ENCODE measurements at places on chromosomes 7 and 10.
A peak's percentile ranks its signal among the peaks of the same experiment; 100 is the strongest.

DNA sequence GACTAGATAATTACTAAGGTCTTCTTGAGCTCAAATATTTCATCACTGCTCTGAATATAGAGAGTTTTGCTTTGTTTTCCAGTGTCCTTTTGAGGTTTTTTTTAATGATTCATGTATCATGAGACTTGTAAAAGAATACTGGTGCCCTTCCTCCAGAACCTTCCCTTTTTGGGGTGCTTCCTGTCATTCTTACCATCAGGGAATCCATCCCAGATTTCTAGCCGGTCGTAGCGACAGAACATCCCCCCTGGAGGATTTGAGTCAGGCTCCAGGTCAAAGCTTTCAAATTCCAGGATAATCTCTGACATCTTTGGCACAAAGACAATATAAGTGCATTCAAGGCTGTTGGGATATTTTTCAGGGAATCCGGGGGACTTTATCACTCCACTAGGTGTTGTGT, 71.0 kb downstream of the NRP1 start:
- DNase-seq = no peak

GRCh38 chr10:129879655-129880054, 84.4 kb downstream of the EBF3 start:
- no peak for DNase-seq

DNA sequence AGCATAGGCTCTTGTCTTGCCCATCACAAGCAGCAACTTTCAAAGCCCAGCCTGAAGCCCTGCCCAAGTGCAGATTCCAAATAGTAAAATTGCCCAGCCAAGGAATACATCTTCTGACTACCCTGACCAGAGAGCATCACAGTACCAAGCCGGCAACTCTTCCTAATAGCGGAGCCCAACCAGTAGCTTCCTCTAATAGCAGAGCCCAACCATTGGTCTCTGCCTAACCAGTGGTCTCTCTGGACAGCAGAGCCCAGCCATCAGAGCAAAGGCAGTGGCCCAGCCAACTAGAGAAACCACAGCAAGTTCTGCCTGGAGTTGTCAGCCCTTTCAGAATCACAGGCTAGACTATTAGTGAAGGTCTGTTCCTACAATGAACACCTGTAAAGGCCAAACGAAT, 285.6 kb downstream of the HGF start:
- no peak for DNase-seq

DNA sequence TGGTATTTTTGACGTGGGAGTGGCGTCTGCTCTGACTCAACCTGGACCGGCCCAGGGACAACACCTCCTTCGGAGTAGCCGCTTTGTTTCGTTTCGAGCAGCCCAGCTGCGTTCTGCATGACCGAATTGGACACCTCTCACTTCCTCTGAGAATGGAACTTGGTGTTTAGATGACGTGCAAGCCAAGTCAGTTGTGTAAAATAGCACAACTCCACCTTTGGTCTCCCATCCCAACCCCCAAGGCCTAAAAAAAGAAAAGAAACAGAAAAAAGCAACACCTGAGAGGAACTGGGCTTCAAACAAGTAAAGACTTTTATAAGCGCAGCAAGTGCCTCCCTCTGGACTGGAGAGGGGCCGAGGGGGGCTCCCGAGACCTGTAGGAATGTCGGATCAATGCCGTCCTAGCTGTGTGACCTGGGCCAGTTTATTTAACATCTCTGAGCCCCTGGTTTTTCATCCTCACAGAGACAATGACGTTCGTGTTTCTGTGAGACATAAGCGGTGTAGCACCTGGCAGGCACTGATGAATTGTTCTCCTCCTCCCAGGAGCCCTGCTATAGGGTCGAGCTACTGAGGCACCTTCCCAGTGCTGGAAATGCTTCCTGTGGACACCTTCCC, 52.0 kb upstream of the SMNDC1 start:
- DNase-seq = peak; percentile 60

DNA sequence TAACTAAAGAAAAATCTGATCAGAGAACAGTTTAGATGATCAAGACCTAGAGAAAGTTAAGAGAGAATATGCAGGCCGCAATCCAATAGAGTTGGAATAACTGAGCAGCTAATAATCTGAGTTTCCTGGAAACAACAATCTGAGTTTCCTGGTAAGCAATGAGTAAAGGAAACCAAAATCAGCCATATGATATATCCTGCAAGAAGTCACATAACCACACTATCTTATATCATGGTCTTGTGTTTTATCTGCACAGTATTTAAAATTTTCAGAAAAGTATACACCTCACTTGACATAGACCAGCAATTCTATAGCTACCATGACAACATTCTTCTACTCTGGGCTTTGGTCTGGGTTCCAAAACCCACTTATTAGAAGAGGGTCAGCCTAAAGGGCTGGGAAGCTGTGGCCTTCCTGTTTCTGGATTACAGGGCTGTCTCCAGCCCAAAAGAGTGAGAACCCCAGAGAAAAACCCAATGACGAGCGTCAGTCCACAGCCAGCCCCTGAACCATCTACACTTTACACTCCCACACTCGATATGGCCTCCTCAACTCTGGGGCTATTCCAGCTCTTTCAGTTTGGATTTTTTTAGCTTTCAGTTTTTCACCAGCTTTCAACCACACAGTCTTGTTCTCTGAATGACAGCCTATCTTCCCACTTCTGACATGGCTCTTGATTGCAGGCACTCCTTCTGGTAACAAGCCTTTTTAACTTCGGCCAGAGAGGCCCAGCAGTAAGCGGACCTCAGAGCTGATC, 110.4 kb downstream of the GLI3 start:
- DNase-seq = no peak

DNA sequence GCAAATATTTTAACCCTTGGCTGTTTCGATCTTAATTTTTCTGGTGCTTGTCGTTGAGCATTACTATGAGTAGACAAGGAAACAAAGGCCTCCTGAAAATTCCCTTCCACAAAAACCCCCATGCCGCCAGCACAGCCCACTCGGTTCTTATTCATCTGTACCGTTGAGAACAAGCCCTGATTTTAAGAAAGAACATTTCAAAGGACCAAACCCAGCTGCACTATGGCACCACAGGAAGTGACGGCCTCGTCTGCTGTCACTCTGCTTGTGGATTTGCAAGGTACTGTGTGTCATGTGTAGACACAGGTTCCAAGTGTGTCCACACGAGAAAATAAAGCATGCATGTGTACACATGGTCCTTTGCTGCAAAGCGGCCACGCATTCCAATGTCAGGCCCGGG, 285.2 kb downstream of the DNAJB6 start:
- peak; percentile 36 for DNase-seq

GRCh38 chr7:87344446-87344845, 1.0 kb upstream of the CROT start:
- DNase-seq = no peak

- DNase-seq = no peak
Measured at GRCh38 chr10:16274911-16275310, 161.9 kb upstream of the PTER start.

- no peak for DNase-seq
Measured at GRCh38 chr10:35027567-35027966, 62.6 kb downstream of the CUL2 start.

GRCh38 chr7:128869944-128870285, 7.3 kb downstream of the ATP6V1F start:
- DNase-seq = no peak

- no peak for DNase-seq
Measured at GRCh38 chr7:130492523-130493274, 814 bp downstream of the MEST start.

GRCh38 chr10:68826764-68827591, at the start of gene STOX1:
Gene STOX1 (plus strand): TSS chr10:68827531. CDS start chr10:68827624, 93 bp downstream.
- peak; percentile 10 for DNase-seq

DNA sequence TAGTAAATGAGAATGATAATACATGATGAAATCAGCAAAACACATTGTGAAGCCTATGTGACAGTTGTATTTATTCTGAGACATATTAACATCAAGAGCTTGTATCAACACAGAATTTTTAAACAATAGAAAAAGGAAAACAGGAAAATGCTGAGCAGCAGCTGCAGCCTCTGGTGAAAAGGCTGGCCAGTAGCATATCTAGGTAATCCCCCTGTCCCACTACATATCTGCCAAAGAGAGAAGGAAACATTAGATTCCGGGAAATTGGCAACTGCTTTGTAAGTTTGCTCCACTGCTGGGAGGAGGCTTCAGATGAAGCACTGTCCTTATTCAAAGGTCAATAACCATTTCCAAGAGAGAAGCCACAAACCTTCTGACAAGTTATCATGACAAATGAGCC, 89.4 kb downstream of the RALA start:
- DNase-seq = no peak

DNA sequence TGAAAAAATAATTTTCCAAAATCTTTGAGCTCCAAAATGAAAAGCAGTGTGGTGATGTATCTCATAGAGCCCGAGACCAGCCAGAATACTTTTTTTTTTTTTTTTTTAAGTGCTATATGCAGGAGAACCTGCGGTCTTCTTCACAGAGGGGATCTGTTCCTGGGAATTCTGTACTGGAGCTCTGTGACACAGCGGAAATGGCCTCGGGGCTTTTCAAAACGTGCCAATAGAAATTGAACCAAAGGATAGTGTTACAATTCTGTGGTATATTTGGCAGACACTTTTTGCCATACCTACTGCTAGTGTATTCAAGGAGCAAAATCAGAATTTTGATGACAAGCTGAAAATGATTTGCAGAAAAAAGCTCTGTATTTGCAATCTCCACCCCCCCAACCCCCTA, 1429.3 kb upstream of the LRRTM3 start:
- no peak for DNase-seq

- no peak for DNase-seq
Measured at GRCh38 chr10:63917363-63917762, 396.2 kb downstream of the REEP3 start.

DNA sequence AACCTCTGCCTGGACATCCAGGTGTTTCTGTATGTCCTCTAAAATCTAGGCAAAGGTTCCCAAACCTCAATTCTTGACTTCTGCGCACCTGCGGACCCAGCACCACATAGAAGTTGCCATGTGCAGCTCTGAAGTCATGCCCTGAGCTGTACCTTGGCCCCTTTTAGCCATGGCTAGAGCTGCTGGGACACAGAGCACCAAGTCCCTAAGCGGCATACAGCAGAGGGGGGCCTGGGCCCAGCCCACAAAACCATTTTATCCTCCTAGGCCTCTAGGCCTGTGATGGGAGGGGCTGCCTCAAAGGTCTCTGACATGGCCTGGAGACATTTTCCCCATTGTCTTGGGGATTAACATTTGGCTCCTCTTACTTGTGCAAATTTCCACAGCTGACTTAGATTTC, 14.6 kb downstream of the TMEM243 start:
- DNase-seq = no peak

DNA sequence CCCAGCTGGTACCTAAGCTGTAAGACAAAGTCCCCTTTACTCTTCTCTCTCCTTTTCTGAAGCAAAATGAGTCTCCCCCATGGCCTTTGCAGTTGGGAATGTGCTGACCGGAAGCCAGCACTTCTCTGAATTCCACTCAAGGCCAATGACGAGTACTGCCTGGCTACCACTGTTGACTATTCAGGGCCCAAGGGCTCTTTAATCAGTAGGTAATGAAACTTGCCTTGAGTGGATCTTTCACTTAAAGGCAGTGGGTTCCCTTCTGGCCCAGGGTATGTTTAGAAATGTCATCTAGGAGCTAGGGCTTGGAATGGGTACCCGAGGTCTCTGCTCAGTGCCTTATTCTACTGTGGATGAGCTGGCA, 197.1 kb downstream of the BBS9 start:
- DNase-seq = no peak

DNA sequence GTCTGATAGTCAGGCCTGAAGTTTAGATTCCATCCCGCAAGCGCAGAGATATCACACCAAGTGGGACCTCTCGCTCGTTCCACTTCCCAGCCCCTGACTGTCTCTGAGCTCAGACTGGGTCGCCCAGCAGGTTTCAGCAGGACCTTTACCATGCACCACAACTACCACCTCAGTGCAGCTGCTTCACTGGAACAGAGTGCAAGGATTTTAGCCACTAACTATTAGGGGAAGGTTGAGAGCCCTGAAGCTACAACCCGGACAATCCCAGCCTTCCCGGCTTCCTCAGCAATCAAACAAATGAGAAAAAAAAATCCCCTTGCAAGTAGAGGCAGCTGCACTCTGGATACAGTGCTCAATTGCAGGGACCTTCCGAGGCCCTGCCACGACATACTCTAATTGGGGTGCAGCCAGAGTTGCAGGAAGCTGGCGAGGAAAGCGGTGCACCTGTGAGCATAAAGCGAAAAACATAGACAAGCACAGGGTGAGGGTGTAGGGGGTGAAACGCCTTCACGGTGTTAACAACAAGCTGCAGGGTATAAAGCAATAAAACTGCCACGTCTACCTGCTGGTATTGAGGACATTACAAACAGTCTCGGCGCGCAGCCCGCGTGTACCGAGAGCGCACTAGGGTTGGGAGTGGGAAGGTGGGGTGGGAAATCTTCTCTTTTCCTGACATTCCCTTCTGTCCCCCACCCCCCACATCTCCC, 2.6 kb upstream of the DLX6 start:
- no peak for DNase-seq

DNA sequence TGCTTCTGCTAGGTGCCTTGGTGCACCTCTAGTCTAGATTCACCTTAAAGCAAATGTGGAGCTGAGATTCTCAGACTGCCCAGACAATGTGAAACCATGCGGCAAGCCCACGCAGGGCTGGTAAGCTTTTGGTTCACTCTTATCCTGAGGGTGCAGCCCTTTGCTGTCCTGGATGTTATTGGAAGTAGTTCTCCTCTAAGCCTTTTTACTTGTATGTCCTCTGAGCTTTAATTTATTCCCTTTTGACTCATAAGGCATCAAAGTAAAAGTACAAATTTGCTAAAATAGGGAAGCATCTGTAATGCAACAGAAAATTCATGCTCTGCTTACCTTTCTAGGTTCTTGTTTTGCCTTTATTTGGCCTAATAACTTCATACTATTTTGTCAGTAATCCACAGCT, 186.8 kb downstream of the MACC1 start:
- no peak for DNase-seq

DNA sequence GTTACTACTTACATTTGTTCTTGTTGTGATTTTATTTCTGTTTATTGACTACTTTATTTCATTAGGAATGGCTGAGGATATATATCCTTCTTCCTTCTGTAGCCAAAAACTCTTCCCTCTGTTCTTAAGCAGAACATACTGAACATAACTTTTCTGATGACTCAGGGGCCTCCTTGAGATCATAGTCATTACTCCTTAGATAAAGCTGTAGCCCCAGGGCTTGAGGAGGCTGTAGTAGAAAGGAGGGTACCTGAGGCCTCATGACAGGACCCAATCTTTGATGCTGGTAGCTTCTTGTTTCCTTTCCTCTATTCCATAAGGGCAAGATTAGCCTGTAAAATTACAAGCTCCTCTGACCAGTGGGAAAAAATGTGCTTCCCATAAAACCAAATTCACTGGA, 41.2 kb upstream of the FGFR2 start:
- no peak for DNase-seq

GRCh38 chr7:85160223-85160622, 26.6 kb downstream of the SEMA3D start:
- DNase-seq = no peak

Data from T-cell (primary cell).